ENCODE measurements at places on chromosomes 7 and 10.
A peak's percentile ranks its signal among the peaks of the same experiment; 100 is the strongest.

- peak; percentile 65 for DNase-seq
- H3K4me1 ChIP-seq = peaks cover 13% of the 10 kb centered on the region
- H3K4me3 ChIP-seq = no peak overlapping the region
- H3K36me3 ChIP-seq = no peaks in the 10 kb centered on the region
These were observed 45.5 kb upstream of the ZNRF2 start for GRCh38 chr7:30238721-30239441.

DNA sequence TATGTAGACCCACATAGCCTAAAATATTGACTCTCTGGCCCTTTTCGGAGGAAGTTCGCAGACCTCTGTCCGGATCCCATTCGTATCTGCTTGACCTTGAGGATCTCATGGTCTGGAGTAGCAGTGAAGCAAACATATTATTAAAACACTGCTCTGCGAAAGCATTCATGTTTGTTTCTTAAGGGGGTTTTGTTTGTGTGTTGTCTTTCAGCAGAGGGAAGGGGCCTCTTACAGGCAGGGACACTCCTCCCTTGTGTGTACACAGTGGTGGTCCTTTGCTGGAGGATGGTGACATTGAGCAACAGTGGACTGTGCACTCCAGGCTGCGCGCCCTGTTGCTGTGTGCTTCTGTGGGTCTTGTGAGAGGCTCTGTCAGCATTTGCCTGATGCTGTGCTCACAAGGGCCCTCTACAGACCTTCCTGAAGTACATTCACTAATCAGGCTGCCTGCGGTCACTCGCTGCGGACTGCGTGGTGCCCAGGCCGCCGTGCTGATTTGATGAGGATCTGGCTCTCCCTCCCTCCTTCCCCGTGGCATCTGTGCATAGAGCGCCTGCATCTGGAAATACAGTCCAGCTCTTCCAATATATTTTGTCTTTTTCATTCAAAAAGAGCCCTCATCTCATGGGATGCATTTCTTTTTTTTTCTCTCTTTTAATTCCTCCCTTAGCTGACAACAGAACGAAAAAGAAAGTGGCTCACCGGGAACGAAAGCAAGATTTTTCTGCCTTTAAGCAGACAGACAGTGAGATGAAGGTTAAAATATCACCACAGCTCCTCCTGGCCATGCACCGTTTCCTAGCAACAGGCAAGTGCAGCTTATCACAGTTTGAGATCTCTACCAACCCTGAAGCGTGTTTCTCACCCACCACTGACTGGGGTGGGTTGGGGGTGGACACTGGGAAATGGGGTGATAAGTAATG lies 135.8 kb downstream of the CNNM2 start:
- peak overlapping the region; percentile 15 for H3K27ac ChIP-seq
- peak overlapping the region; percentile 42 for H3K4me3 ChIP-seq
- no peaks in the 10 kb centered on the region for H3K4me1 ChIP-seq
- no peaks in the 10 kb centered on the region for H3K27me3 ChIP-seq
- H3K36me3 ChIP-seq = peaks cover 11% of the 10 kb centered on the region
- DNase-seq = peak; percentile 60

DNA sequence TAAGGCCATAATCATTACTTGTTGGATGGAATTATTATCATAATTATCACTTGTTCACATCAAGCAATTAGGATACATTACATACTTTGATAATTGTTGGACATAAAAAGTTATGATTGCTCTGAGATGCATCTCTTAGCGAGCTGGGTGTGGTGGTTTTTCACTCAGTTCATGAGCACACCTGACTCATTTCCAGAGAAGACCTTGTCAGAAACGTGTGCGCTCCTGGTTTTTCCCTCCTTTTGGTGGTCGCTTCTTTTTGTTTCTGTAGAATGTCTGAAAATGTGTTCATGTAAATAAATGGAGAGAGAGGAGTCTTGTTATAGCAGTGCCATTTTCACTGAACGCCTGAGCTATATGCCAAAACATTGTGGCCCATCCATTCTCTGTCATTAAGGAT lies 141.3 kb downstream of the PAXIP1 start:
- no peak overlapping the region for H3K4me3 ChIP-seq
- no peaks in the 10 kb centered on the region for H3K4me1 ChIP-seq
- no peak for DNase-seq
- no peaks in the 10 kb centered on the region for H3K36me3 ChIP-seq
- H3K27ac ChIP-seq = no peak overlapping the region
- H3K27me3 ChIP-seq = no peaks in the 10 kb centered on the region

DNA sequence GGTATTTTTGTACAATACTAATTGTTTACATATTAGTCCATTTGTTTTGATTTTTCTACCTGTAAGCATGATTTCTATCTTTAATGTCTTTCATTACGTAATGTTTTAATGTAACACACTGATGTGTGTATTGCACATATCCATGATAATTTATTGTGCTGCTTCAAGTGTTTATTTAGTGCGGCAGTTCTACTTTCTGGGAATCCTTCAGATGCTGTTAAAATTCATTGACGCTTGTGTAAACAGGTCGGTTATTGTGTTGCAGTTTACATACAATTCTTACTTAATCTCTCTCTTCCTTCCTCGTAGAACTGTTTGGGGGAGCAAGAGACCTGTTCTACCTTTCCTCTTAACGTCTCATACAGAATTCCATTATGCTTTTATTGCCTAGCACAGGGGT lies 6.9 kb downstream of the TMEM60 start:
- no peak overlapping the region for H3K27ac ChIP-seq
- H3K36me3 ChIP-seq = no peaks in the 10 kb centered on the region
- DNase-seq = no peak
- no peak overlapping the region for H3K4me3 ChIP-seq
- H3K27me3 ChIP-seq = no peaks in the 10 kb centered on the region

DNA sequence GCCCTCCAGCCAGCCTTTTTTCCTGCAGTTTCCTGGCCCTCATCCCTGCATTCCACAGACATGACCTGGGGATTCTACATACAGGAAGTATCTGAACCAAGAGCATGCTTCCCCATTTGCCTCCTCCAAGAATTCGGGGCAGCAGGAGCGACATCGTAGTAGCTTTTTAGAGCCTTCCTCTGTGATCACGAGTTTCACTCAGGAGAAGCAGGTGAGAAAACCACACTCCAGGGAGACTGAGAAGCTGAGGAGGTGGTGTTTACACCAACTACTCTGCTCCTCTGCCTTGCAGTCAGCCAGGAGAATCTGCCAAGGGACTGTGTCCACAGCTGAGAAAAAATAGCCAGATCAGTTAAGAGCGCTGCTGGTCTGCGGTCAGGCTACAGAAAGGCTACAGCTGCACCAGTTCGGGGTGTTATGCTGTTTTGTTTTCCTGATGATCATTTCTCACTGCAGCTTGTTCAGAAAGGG lies 54.1 kb downstream of the HSPA12A start:
- H3K4me3 ChIP-seq = no peak overlapping the region
- no peak overlapping the region for H3K27ac ChIP-seq
- H3K27me3 ChIP-seq = no peaks in the 10 kb centered on the region
- H3K4me1 ChIP-seq = no peaks in the 10 kb centered on the region

DNA sequence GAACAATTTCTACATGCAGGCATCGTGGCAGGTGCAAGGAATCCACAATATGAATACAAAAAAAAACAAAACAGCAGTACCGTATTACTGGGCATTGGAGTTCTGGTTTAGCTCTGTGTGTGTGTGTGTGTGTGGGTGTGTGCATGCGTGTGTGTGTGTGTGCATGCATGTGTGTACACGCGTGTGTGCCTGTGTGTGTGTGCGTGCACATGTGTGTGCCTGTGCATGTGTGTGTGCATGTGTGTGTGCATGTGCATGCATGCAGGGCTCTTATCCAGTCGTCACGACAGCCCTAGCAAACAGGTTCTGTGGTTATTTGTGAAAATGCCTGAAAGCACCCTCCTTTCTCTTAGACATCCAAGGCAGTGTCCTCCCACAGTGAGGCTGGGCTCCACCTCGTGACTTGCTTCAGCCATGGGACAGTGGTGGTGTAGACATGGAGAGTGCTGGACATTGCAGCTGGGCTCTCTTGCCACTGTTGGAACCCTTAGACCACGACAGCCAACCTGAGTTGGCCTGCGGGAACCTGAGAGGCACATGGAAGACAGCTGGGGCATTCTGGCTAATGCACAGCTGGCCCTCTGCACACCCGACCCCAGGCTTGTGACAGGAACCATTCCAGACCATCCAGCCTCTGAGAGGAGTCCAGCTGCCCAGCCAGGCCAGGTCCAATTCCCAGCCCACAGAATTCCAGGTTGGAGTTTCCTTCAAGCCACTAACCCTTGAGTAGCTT lies 173.4 kb upstream of the SHH start:
- no peak overlapping the region for H3K4me3 ChIP-seq
- H3K27me3 ChIP-seq = no peaks in the 10 kb centered on the region
- no peak overlapping the region for H3K27ac ChIP-seq
- H3K36me3 ChIP-seq = no peaks in the 10 kb centered on the region
- no peaks in the 10 kb centered on the region for H3K4me1 ChIP-seq
- DNase-seq = no peak

DNA sequence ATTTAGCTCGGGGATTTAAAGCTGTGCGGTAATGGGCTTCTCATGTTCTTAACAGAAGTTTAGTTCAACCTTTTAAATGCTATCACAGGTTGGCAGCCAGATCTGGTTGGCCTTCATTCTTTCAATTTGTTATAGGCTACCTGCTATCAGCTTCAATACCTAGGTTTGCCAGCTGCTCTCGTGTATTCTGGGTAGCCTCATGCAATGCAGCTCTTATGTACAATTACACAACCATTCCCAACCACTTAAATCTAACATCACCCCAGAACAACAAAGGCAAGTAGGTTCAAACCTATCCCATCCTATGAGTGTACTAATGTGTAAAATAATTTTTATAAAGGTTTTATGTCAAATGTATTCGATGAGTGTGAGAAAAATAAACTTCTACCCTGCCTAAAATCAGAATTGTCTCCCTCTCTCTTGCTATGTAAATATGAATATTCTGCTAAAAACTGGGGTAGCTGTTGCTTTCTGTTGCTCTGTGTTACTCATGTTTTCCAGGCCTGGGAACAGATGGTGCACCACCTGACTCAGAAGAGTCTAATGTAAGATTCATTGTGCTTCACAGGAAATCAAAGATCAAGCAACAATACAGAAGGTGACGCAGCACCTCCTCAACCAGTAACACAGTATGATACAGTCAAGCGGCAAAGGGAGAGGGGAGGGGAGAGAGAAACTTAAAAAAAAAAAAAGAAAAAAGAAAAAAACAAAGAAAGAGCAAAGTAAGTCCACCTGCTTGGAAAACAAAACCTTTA lies 188.6 kb downstream of the ETV1 start:
- H3K27me3 ChIP-seq = no peaks in the 10 kb centered on the region
- H3K27ac ChIP-seq = no peak overlapping the region
- H3K4me1 ChIP-seq = no peaks in the 10 kb centered on the region
- no peak overlapping the region for H3K4me3 ChIP-seq
- no peaks in the 10 kb centered on the region for H3K36me3 ChIP-seq

DNA sequence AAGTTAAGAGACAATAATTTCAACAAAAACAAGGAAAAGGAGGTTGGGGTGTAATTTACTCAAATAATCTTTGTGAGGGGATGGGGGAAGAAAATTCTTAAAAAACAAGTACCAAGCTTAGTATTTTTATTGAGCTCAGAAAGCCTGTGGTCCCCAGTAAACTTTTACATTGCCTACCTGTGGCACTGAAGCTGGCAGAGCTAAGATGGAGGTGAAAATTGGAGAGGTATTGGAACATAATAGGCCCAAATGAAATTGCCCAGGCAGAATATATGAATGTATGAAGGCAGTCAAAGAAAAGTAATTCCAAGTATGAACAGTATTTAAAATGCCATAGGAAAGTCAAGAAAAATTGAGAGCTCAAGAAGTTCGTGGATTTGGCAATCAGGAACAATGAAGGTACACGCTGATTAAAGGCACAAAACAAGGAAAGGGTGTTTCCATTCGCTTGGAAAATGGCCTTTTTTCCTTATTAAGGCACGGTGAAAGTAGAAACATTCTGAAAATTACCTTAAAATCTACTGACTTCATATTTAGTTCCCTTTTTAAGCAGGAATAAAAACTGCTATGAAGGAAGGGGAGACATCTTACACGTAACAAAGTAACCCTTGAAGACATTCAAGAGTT lies 3.4 kb upstream of the KMT2E start:
- no peaks in the 10 kb centered on the region for H3K36me3 ChIP-seq
- no peak for DNase-seq
- peak overlapping the region; percentile 100 for H3K27ac ChIP-seq
- peak overlapping the region; percentile 92 for H3K4me3 ChIP-seq
- no peaks in the 10 kb centered on the region for H3K27me3 ChIP-seq

GRCh38 chr10:107898392-107898791 lies 733.9 kb upstream of the SORCS1 start:
- no peaks in the 10 kb centered on the region for H3K4me1 ChIP-seq
- no peaks in the 10 kb centered on the region for H3K36me3 ChIP-seq
- no peak overlapping the region for H3K27ac ChIP-seq
- no peak overlapping the region for H3K4me3 ChIP-seq
- no peak for DNase-seq

DNA sequence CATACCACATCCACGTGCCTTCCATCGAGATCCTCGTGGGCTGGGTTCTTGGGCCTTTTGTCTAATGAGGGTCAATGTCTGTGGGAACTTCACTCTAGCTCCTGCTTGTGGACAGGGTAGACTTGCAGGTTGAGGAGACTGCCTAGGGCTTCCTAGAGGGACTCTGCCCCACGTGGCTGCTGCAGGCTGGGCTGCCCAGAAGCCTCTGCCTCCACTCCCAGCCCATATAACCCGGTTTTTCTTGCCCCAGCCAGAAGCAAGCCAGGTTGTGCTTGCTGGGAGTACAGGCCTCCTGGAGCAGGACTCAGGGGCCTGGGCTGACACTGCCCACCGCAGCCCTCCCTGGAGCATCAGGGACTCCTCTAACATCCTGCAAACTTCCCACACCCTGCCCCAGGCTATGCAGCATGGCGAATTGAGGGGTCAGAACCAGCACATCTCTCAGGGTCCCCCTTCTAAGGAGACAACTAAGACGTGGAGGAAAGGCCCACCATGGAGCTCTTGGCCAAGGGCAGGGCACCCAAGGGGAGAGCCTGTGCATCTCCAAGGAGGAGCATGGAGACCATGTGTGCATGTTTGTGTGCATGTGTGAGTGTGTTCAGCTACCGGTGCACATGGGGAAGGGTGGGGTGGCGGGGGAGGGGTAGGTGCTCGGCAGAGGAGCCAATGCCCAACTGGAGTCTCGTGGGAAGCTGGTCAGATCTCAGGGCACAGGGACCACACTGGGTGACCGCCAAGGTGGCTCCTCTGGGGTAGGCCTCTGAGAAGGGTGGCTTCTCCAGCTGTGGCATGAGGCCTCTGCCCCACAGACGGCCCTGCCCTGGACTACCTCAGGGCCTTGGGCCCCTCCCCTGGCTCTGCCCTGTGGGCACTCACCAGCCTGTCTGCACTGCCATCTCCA lies 62.6 kb downstream of the RASGEF1A start:
- peak; percentile 52 for DNase-seq
- H3K4me1 ChIP-seq = no peaks in the 10 kb centered on the region
- no peaks in the 10 kb centered on the region for H3K27me3 ChIP-seq
- no peak overlapping the region for H3K4me3 ChIP-seq
- H3K36me3 ChIP-seq = no peaks in the 10 kb centered on the region

GRCh38 chr10:118370499-118370898 lies 28.4 kb upstream of the FAM204A start:
- no peaks in the 10 kb centered on the region for H3K36me3 ChIP-seq
- no peak for DNase-seq
- H3K4me1 ChIP-seq = no peaks in the 10 kb centered on the region
- H3K27me3 ChIP-seq = no peaks in the 10 kb centered on the region

Measured in psoas muscle (tissue), 8 donors.